ENCODE measurements at places on chromosomes 16 and 17.

DNA sequence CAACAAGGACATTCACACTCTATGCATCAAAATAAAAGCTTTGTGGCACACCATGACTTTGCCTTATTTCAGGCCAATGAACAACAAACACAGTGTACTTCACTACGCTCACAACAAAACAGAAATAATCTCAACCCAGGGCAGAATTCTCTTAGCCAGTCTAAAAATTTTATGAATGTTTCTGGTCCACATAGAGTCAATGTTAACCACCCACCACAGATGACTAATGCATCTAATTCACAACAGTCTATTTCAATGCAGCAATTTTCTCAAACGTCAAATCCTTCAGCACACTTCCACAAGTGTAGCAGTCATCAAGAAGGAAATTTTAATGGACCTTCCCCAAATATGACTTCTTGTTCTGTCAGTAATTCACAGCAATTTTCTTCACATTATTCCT is 101.7 kb downstream of the CHD9 start:
- no peak for DNase-seq
- no peak overlapping the region for H3K27ac ChIP-seq
- H3K4me3 ChIP-seq: no peak overlapping the region
- H3K27me3 ChIP-seq: no peaks in the 10 kb centered on the region

DNA sequence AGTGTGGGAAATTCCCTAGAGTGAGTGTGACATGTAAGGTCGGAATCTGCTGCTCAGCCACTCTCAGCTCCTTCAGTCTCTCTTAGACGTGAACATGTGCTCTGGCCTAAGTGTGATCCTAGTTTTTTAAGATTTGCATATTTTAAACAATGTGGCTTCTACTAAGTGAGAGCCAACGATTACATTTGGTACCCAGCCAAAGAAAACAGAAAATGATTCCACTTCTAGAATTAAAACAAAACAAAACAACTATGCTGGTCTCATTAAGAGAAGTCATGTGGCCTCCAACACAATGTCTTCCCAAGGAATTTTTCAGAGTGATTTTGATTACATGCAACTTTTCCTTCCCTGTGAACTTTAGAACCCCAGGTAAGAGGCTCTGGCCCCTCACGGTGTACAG is 10.1 kb downstream of the TMEM238L start:
- H3K36me3 ChIP-seq: no peaks in the 10 kb centered on the region
- peaks cover 5% of the 10 kb centered on the region for H3K27me3 ChIP-seq
- no peak overlapping the region for H3K27ac ChIP-seq
- no peak overlapping the region for H3K4me3 ChIP-seq
- no peak for DNase-seq
- H3K4me1 ChIP-seq: peaks cover 1% of the 10 kb centered on the region

DNA sequence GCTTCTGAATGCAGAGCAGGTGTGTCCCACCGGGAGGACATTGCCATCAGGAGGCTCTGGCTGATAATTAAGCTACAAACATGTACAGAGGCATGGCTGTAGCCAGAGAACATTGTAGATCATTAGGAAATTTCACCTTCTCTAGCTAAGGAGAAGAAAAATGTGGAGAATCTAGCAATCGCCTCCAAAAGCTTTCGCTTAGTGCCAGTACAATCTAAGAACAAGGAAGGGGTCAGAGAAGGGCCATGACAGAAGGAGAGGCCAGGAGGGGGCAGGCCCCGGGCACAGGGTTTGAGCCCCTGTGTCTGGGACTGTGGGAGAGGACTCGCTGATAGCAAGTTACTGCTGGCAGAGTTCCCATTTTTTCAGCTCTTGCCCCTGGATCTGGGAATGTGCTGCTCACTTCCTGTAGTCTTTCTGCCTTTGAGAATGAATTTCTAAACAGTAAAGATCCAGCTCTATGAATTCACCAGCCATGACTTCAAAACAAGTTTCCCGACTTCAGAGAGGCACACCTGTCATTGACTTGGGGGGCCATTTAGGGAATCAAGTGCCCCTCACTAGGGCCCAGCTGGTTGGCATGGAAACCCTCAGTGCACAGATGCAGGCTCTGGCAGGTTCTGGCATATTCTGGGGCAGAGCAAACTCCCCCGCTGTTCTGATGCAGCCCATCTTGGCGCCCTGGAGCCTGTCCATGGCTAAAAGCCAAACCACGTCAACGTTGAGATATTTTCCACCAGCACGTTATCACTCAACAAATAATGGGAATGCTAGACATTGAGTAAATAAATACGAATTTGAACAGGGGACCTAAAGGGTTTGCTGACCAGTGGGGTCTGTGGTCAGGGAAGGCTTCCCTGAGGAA is 59.5 kb upstream of the CACNG4 start:
- peaks cover 14% of the 10 kb centered on the region for H3K27me3 ChIP-seq
- H3K4me1 ChIP-seq: peaks cover 5% of the 10 kb centered on the region
- no peak for DNase-seq
- no peak overlapping the region for H3K27ac ChIP-seq

GRCh38 chr17:60229188-60229802 is 79.5 kb downstream of the CA4 start:
- no peaks in the 10 kb centered on the region for H3K4me1 ChIP-seq
- no peak for DNase-seq
- H3K4me3 ChIP-seq: no peak overlapping the region

- H3K36me3 ChIP-seq: no peaks in the 10 kb centered on the region
- no peak overlapping the region for H3K27ac ChIP-seq
- H3K4me1 ChIP-seq: no peaks in the 10 kb centered on the region
- H3K27me3 ChIP-seq: no peaks in the 10 kb centered on the region
- no peak for DNase-seq
- H3K4me3 ChIP-seq: no peak overlapping the region
These were observed 80.6 kb downstream of the LMF1 start for GRCh38 chr16:890217-890616.

GRCh38 chr17:67983383-67983688 is 12.9 kb downstream of the C17orf58 start:
- H3K4me3 ChIP-seq: no peak overlapping the region
- peaks cover 8% of the 10 kb centered on the region for H3K36me3 ChIP-seq
- no peak for DNase-seq
- no peaks in the 10 kb centered on the region for H3K27me3 ChIP-seq
- H3K27ac ChIP-seq: no peak overlapping the region
- peaks cover 2% of the 10 kb centered on the region for H3K4me1 ChIP-seq

- H3K36me3 ChIP-seq: peaks cover 40% of the 10 kb centered on the region
- H3K27me3 ChIP-seq: no peaks in the 10 kb centered on the region
- H3K4me1 ChIP-seq: peaks cover 42% of the 10 kb centered on the region
- no peak for DNase-seq
- H3K4me3 ChIP-seq: peak overlapping the region; percentile 76
These were observed 2.9 kb downstream of the XPO6 start for GRCh38 chr16:28208824-28209223.

GRCh38 chr17:74971842-74972106 is 785 bp downstream of the HID1 start:
- no peak overlapping the region for H3K27ac ChIP-seq
- H3K27me3 ChIP-seq: peaks cover 31% of the 10 kb centered on the region
- DNase-seq: no peak
- H3K4me1 ChIP-seq: peaks cover 6% of the 10 kb centered on the region
- H3K36me3 ChIP-seq: no peaks in the 10 kb centered on the region

DNA sequence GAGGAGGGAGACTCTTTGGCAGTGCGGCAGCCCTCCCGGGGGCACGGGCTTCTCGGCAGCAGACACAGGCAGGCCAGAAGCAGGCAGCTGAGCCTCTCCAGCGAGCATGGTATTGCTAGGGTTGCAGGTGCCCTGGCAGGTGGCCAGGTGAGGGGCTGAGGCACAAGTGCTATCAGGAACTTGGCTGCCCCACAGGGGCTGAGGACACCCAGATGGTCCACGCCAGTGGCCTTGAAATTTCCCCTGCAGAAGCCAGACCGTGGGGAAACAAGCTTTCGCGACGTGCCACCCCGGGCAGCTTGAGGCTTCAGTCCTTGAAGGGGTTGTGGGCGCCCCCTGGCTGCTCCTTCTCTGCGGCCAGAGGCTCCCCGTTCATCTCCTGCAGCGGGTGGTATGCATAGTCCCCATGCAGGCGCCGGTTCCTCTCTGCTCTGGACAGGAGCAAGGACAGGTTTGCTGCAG is 8.5 kb downstream of the NAGPA start:
- no peak overlapping the region for H3K27ac ChIP-seq
- no peak overlapping the region for H3K4me3 ChIP-seq
- no peaks in the 10 kb centered on the region for H3K27me3 ChIP-seq
- no peaks in the 10 kb centered on the region for H3K4me1 ChIP-seq
- no peak for DNase-seq
- H3K36me3 ChIP-seq: no peaks in the 10 kb centered on the region

- H3K27me3 ChIP-seq: no peaks in the 10 kb centered on the region
- H3K27ac ChIP-seq: no peak overlapping the region
- no peak overlapping the region for H3K4me3 ChIP-seq
- H3K36me3 ChIP-seq: no peaks in the 10 kb centered on the region
- H3K4me1 ChIP-seq: no peaks in the 10 kb centered on the region
These were observed 120.6 kb downstream of the SHISA9 start for GRCh38 chr16:13021996-13022395.

- H3K4me3 ChIP-seq: peak overlapping the region; percentile 91
- peaks cover 11% of the 10 kb centered on the region for H3K36me3 ChIP-seq
- DNase-seq: peak; percentile 95
- peak overlapping the region; percentile 95 for H3K27ac ChIP-seq
- H3K4me1 ChIP-seq: peaks cover 42% of the 10 kb centered on the region
These were observed 138.5 kb upstream of the CORO6 start for GRCh38 chr17:29761040-29761761.

DNA sequence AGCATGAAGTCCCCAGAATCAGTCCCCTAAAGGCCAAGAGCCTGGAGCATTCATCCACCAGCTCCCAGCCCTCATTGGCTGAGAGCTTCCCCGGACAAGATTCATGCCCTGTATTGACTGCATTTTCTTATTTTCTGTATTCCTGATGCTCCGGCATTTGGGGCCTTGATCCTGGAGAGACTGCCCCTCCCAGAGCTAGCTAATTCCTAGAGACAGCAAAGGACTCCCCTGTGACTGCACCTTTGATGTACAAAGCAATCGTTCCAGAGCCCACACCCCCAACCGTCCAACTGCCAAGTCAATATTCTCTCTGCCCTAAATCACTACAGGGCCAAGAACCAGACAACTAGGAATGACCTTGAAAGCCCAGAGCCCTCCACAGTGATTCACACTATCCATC is 93.4 kb upstream of the CDH5 start:
- no peak for DNase-seq
- peaks cover 15% of the 10 kb centered on the region for H3K27me3 ChIP-seq
- peaks cover 6% of the 10 kb centered on the region for H3K4me1 ChIP-seq
- no peak overlapping the region for H3K4me3 ChIP-seq
- no peaks in the 10 kb centered on the region for H3K36me3 ChIP-seq

DNA sequence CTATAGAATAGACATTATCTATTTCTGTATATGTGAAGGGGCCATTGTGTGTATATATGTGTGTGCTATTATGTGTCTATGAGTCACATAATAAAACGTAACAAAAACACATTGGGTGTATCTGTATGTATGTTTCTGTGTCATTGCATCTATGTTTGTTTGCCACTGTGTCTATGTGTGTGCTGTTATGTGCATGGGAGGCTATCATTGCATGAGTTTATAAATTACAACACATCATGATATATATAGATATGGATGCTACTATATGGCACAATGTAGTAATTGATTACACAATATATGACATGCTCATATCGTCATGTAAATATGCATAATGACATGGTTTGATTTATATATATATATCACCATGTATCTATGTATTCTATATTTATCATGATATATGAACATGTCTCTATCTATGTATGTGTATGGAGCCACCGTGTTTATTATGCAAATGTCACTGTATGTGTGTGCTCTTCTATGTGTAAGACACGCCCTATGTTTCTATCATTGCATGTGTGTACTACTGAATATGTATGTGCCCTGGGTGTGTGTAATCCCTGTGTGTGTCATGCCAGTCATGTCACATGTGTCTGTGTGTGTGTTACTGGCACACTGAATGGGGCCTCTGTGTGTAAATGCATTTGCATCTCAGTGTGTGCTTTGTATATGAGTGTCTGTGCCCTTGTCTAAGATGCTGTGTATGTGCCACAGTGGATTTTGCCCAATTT is 1.4 kb upstream of the TSPOAP1 start:
- H3K27ac ChIP-seq: peak overlapping the region; percentile 99
- H3K36me3 ChIP-seq: peaks cover 66% of the 10 kb centered on the region
- peak; percentile 65 for DNase-seq
- peaks cover 40% of the 10 kb centered on the region for H3K4me1 ChIP-seq

GRCh38 chr16:67013823-67014633 is 14.9 kb upstream of the CBFB start:
- peak overlapping the region; percentile 93 for H3K27ac ChIP-seq
- peak overlapping the region; percentile 89 for H3K4me3 ChIP-seq
- peaks cover 18% of the 10 kb centered on the region for H3K36me3 ChIP-seq
- DNase-seq: peak; percentile 86

DNA sequence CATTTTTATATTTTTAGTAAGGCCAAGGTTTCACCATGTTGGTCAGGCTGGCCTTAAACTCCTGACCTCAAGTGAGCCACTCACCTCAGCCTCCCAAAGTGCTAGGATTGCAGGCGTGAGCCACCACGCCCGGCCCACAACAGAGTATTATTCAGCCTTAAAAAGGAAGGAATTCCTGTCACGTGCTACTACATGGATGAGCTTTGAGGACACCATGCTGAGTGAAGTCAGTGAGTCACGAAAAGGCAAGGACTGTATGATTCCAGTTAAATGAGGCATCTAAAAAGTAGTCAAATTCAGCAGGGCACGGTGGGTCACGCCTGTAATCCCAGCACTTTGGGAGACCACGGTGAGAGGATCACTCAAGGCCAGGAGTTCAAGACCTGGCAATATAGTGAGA is 9.7 kb downstream of the CSF3 start:
- H3K4me3 ChIP-seq: no peak overlapping the region
- H3K36me3 ChIP-seq: peaks cover 59% of the 10 kb centered on the region
- peak overlapping the region; percentile 69 for H3K27ac ChIP-seq

- no peak for DNase-seq
- peak overlapping the region; percentile 94 for H3K27ac ChIP-seq
These were observed 66.2 kb downstream of the CENPV start for GRCh38 chr17:16286947-16287562.

GRCh38 chr17:45112559-45113423 is 19.5 kb downstream of the PLCD3 start:
- H3K27ac ChIP-seq: no peak overlapping the region
- DNase-seq: no peak
- H3K36me3 ChIP-seq: peaks cover 7% of the 10 kb centered on the region
- no peaks in the 10 kb centered on the region for H3K4me1 ChIP-seq
- no peaks in the 10 kb centered on the region for H3K27me3 ChIP-seq
- no peak overlapping the region for H3K4me3 ChIP-seq

DNA sequence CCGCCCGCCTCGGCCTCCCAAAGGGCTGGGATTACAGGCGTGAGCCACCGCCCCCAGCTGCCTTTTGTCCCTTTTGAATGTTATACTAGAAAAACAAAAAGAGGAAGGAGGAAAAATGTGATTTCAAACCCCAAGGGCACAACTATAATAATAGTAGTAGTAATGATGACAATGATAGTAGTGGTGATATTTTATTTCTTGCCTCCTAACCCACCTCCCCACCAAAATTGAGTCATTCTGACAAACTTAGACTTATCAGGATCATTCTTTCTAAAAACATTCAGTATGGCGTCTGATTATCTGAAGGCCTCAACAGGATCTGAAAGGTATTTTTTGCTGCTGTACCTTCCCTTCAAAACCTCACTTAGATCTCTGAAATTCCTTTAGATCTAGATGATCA is 13.6 kb downstream of the GPATCH8 start:
- DNase-seq: no peak
- no peak overlapping the region for H3K27ac ChIP-seq
- H3K4me3 ChIP-seq: no peak overlapping the region
- no peaks in the 10 kb centered on the region for H3K27me3 ChIP-seq
- peaks cover 29% of the 10 kb centered on the region for H3K36me3 ChIP-seq

GRCh38 chr17:17380145-17380925 is 77.2 kb downstream of the NT5M start:
- no peak for DNase-seq
- peaks cover 1% of the 10 kb centered on the region for H3K4me1 ChIP-seq
- H3K27ac ChIP-seq: no peak overlapping the region
- no peaks in the 10 kb centered on the region for H3K36me3 ChIP-seq

Measured in activated CD4-positive, alpha-beta memory T cell treated with anti-CD3 and anti-CD28 coated beads, Interleukin-2, amount 10 ng/mL, durations not matched to agents 7 days and 5 days (primary cell).